ENCODE measurements at places on chromosomes 4 and X.
A peak's percentile ranks its signal among the peaks of the same experiment; 100 is the strongest.

GRCh38 chrX:2314831-2315365 lies 185.9 kb downstream of the DHRSX start:
- peak; percentile 47 for DNase-seq

- peak; percentile 27 for DNase-seq
Observed at GRCh38 chr4:101419336-101420135, 72.2 kb upstream of the PPP3CA start.

GRCh38 chrX:1249101-1249887 lies 19.3 kb upstream of the CSF2RA start:
- peak; percentile 7 for DNase-seq

GRCh38 chr4:106764774-106765173 lies 271.3 kb downstream of the DKK2 start:
- DNase-seq: no peak

DNA sequence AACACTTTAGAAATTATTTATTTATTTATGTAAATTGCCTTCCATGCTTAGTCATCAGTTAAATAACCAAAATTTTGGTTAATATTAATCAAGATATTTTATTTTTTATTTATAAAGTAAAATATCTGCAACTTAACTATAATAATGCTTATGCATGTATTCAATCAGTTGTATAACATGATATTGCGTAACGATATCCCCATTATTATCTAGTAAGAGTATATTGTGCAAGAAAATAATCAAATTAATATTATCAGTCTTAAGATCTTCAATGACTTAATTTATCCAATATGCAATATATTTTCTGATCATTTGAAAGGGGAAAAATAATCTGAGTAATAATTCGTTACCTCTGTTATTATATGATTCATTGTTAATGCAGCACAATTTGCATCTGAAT lies 596.7 kb downstream of the GABRG1 start:
- no peak for DNase-seq

DNA sequence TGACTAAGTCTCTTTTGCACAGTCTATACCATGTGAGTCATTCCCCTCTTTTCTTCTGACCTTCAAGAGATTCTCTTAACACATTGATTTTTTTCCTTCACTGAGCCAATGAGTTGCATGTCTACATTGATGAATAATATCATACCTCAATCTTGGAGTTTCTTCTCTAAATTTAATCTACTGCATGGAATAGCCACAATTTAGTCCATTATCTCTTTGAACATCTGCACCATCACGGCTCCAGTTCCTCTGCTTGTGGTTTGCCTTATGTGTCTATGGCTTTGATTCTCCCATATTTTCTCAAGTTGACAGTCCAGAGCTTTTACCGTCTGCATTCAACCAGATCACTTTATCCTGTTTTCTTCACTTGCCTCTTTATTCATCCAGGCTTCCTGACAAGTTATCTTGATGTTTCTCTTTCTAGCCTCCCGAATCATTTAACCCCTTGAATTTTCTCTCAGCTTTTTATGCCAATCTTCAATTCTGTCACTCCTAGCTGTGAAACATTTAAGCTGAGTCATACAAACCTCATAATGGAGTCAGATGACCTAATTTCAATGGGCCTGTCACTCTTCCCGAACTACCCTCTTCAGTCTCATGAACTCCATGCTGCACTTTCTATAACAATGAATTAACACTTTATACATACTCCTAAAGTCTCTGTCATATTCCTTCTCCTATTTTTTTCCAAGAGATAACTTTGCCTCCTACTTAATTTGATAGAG lies 222.3 kb downstream of the CPE start:
- no peak for DNase-seq

- peak; percentile 69 for DNase-seq
Observed at GRCh38 chrX:65668377-65669310, 1.2 kb downstream of the MSN start.

GRCh38 chr4:128525387-128525786 lies 237.8 kb upstream of the PGRMC2 start:
- DNase-seq: peak; percentile 67

DNA sequence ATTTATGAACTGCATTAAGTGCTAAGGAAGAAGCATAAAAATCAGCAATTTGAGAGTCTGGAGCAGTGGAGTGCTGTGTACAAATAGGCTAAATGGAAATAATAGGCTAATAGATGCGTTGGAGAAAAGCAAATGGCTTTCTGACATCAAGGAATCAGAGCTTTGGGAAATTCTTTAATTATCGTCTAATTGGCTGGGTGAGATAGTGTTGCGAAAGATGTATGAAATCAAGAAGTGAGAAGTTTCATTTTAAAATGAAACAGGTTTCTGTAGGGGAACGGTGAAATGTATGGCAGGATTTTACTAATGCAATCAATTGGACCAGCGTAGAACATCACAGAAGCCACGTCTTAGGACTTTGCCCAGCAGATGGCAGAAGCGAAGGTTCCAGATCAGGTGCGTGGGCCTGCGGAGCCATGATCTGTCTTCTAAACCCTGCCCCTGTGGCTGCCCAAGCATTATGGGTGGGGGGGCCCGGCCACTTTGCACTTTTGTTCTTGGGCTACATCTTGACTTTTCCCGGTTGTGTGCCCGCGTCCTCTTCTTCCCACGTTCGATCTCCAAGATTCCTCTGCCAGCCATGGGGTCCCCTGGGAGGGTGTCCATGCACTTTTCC lies 118.5 kb upstream of the SHISA3 start:
- DNase-seq: no peak

DNA sequence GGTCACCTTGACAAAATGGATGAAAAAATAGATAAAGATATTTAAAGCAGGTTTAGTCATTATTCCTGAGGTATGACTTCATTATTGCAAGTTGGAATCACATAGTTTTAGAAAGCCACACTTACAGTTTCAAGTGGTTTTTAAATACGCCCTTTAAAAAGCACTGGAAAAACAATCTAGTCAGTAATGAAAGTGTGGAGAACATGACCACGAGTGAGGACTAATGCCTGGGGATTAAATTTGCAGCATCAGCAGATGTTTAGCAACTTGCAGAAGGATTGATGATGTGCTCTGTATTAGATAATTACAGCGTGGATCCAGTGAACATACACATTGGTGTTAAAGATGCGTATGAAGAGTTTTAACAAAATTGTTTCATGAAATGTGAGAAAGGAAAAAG lies 5.9 kb downstream of the SPARCL1 start:
- DNase-seq: no peak

DNA sequence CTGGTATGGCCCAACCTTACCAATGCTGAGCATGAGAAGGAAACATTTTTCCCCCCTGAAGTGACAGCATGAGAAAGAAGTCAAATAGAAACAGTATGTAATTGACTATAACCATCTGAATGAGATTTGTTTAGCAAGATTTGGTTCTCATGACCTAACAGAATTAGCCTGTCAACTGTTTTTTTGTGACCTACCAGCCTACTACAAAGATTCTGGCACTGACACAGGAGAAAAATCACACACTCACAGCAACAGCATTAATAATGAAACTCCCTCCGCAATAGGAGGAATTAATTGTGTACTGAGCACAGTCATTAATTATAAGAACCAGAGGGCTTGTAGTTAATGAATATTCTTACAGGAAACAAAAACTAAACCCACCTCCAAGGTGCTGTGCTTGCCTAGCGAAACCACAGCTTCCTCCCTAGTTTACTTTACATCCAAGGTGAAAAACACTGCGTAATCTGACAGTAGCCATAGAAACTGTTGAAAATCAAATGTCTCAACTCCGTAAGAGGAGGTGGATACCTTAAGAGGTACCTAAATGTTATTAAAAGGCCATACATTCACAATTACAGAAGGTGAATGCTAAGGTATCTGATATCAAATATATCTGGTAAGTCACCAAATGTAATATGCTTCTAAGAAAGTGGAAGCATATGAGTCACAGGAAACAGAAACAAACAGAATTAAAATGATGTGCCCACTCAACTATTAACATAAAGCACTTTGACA lies 34.9 kb downstream of the MMRN1 start:
- DNase-seq: no peak

GRCh38 chr4:142959173-142959572 lies 113.1 kb upstream of the INPP4B start:
- DNase-seq: peak; percentile 5

DNA sequence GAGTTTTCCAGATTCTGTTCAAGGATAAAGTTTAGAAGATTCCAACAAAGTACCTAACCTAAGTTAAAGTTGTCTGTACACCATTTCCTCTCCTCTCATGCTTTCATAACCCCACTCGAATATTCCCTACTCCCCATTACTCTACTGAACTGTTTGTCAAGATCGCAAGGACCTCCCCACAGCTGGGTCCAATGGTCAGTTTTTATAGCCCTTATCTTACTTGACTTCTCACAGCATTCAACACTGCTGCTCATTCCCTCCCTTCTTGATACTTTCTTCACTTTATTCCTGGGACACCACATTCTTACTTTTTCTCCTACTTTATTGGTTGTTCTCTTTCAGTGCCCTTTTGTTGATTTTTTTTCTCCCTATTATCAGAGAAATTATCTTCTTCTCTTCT lies 30.9 kb downstream of the QDPR start:
- no peak for DNase-seq

DNA sequence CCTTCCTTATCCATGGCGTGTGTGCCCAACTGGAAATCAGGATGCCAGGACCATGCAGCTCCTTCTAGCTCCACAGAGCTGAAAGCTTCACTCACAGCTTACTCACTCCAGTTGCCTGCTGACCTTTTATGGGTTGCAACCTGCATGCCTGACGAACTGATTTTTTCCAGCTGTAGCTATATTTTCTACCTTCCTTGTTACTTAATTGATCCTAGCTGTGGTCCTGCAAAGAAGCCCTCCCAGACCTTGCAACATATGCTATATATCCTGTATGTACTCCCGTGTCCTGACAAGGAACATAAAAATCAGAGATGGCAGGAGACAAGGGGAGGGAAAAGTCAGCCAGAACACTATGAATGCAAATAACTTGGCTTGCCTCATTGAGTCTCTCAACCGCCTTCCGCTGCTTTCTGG lies 135.3 kb upstream of the LDB2 start:
- DNase-seq: peak; percentile 17

DNA sequence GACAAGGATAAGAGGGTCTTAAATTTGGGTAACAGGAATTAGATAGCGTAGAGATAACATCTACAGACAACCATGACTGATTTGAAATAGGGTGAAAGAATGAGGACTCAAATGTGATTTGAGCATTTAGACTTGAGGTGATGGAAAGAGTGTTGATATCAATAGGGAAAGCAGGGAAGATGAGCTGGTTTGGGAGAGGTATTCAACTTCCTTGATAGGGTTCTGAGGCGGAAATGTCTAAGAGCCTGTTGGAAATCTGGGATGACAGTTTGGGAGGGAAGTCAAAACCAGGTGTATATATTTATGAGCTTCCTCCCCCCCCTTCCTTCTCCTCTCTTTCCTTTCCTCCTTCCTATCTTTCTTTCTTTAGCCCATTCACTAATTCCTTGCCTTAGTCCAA lies 36.5 kb downstream of the KLHL15 start:
- no peak for DNase-seq

DNA sequence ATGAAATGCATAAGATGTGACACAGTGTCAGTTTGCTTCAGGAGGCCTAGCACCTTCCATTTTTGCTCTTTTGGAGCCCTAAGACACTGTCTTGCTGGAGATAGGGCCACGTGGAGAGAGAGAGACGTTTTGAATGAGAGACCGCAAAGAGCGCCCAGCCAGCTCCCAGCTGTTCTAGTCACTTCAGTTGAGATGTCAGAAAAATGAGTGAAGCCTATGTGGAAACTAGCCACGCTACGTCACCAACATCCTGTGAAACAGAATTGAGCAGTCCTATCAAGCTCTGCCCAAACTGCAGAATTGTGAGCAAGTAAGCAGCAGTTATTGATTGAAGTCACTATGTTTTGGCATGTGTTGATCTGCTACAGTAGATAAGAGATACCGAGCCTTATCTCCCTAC lies 13.1 kb downstream of the GPR82 start:
- DNase-seq: no peak

DNA sequence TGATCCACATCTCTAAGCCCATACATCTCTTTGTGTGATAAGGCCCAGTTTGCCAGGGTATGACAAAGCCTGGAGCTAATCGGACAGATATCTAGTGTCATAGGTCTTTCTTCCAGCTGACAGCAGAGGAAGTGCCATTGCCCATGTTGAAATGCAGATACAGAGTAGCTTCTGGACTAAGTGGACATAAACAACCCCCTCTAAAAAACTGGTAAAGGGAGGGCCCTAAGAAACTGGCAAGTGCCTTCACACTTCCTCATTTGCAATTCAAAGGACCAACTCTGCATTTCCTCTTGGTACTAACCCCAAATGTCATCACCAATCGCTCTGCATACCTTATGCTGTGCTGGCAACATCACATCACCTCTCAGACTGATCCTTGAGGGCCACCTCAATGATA lies 20.8 kb downstream of the ARHGEF6 start:
- DNase-seq: no peak

DNA sequence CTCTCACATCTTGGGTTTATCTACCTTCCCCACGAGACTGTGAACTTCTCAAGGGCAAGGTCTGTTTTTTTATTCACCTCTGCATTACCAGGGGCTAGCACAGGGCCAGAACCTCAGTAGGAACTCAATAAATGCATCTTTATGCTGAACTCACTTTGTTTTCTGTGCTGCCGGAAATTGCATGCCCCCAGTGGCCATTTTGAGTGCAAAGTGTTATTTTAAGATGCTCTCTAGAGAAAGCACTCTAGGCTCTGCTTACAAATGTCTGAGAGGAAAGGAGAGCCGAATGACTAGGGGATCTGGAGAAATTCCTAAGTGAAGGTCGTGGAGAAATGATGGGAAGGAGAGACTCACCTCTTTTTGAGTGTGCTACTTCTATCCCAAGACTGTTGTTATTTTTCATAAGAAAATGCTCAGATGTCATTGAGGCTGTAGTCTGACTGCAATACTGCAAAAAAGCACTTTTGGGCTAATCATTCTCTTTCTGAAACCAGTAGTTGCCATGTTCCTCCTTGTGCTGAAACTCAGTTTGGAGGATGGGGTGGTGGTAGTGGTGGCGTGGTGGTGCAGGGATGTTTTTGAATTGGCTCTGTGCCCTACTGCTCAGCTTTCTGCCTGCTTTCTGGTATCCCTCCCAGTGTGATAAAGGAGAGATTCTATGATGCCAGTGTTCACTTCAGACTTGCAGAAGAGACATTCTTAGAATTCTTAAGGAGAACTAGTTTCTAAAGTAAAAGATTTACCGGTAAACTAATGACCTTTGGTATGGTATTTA lies 41.3 kb downstream of the DOCK11 start:
- peak; percentile 62 for DNase-seq

- peak; percentile 9 for DNase-seq
Observed at GRCh38 chrX:29299684-29300083, 712.4 kb downstream of the IL1RAPL1 start.

GRCh38 chr4:118226311-118227010 lies 126.3 kb downstream of the PRSS12 start:
- DNase-seq: no peak

- DNase-seq: peak; percentile 91
Observed at GRCh38 chr4:17447675-17448298, 64.1 kb downstream of the QDPR start.
